ENCODE measurements at places on chromosomes 5 and 9. TPM values are rescaled to one million over a fixed set of nuclear protein-coding genes. Genes with fewer than 3 reads are reported as not detected.
A peak's percentile ranks its signal among the peaks of the same experiment; 100 is the strongest.

- DNase-seq: no peak
Measured at GRCh38 chr5:39822020-39822419, 397.2 kb upstream of the DAB2 start.

ARHGEF37 gene
- 0.82 TPM for total RNA-seq

DNA sequence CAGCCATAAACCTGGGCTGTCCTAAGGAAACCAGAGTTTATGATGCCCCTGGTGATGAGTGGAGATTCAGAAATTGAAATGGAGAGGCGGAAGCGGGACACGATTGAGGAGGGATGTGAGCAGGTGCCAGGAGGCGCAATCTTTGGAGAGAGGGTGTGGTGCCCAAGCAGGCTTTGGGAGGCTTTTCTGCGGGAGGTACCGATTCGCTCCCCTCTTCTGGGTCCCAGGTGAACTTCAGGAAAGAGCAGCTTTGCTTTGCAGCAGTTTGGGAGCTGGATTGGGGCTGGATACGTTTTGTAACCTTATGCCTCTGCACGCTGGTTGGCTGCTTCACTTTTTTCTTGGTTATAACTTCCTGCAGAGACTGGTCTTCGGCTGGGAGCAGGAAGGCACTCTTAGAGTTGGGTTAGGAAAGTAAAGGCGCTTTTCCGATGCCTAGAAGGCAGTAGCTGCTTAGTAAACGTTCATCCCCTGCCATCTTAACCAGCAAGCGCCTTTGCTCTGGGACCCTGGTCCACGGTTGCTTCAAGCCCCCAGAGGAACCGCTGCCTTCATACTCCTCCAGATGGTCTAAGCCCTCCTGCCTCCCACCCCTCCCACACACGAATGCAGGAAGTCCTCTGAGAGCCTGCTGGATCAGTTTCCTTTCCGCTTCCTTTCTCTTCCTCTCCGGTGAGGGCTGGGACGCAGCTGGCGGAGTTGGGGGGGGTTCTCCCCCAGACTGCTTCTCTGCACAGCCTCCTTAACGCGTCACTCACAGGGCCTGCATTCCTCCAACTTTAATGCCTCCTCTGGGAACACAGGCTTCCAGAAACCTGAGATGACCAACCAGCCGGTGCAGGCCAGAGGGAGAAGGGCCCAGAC, 15.2 kb upstream of the NEK6 start:
- DNase-seq: peak; percentile 29

DNA sequence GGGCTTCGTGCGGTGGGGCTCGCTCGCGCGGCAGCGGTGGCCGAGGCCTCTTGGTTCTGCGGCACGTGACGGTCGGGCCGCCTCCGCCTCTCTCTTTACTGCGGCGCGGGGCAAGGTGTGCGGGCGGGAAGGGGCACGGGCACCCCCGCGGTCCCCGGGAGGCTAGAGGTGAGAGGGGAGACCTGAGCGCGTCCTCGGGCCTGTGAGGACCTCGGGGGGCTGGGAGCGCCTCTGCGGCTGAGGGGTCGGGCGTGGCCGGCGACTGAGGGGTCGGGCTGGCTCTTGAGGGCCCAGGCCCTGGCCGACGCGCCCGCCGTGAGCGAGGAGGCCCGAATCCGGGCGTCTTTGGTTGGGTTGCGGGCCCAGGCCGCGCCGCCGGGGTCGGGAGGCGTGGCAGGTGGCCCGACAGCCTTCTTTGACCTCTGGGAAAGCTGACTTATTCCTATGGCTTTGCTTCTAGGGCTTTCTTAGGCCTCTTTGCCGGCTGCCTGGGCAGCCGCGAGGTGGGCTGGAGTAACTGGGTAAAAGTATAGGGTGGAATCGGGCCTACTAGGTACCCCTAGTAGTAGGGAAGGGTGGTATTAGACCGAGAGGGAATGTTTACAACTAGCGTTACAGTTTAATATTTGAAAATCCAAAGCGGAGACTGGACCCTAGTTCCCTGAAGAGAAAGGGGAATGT, at the start of gene CANX:
Gene CANX, plus strand, starts transcription at position 33 of the 681 bp plus-strand sequence. CDS start 6,715 bp downstream, outside the sequence.
- DNase-seq: no peak

DNA sequence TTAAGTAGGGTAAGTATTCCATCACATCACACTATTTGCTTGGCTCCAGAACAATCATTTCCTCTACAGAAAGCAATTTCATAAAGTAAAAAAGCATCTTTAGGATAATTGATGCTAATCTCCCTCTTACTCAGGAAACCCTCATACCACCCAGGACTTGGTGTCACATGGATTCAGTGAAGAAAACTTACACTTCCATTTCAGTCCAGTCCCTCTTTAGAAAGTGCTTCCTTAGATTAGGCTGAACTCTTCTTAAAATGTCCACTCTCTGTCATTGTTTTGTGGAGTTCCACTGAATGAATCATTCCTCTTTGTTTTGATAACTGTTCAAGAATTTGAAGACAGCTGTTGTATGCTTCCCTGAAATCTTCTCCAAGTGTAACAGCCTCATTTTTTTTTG, 144.0 kb upstream of the ZNF462 start:
- DNase-seq: no peak

GALNT12 gene
- 12.6 TPM for total RNA-seq

- DNase-seq: no peak
Measured at GRCh38 chr5:132372127-132372526, 2.6 kb downstream of the SLC22A5 start.

DNA sequence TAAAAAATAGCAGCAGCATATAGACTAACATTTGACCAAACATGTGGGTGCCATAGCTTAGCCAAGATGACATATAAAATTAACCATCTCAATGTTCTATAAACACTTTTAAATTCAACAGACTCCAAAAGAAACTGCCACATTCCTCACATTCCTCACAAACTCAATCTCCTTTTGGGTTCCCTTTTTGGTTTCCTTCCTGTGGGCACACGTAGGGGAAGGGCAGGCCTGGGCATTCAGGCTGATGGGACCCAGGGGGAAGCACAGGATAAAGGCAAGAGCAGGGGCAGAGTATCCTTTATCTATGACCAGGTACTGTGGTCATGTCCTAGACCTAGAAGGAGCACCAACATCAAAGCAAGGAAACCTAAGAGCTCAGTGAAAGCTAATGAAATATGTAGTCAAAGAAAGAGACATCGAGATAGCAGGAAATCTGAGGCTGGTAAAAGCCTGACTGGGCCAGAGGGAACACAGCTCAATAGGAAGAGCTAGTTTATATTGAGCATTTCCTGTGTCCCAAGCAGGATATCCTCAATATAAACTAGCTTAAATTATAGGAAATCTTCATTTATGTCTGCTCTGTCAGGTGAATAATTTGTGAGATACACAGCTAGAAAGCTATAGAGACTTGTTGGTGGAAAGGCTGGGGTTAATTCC, 13.6 kb upstream of the ERAP1 start:
- no peak for DNase-seq

DNA sequence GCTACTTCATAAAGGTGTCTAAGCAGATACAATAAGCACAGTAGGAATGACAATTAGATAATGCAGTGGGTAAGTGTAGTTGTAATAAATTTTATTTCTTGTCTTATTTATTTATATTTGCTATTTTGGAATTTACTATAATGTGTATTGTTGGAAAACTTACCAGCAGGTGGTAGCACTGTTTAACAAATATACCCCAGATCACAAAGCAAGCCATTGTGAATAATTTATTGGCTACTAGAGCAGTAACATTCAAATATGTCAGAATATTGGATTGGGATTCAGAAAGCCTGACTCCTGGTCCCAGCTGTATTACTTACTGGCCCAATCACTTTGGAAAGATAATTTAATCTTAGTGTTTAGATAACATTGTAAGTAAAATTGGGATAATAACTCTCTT, 78.0 kb downstream of the ISOC1 start:
- DNase-seq: no peak

DNA sequence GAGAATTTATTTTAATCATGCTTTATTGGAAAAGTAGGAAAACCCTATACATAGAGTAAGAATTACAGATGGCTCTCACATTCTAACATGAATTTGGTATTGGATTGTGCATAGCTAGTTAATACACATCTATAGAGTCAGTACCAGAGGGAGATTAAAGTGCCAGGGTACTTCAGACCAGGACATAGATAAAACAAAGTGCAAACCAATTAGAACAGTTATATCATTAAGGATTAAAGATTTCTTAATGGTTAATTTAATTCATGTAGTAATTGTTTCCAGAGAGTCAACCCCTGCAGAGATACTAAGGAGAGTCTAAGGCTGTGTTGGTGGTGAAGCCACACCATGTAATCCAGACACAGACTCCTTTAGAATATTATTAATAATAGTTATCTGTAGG, 8.8 kb downstream of the ISOC1 start:
- DNase-seq: no peak

- no peak for DNase-seq
Measured at GRCh38 chr9:69572611-69573010, 99.6 kb downstream of the APBA1 start.

DNA sequence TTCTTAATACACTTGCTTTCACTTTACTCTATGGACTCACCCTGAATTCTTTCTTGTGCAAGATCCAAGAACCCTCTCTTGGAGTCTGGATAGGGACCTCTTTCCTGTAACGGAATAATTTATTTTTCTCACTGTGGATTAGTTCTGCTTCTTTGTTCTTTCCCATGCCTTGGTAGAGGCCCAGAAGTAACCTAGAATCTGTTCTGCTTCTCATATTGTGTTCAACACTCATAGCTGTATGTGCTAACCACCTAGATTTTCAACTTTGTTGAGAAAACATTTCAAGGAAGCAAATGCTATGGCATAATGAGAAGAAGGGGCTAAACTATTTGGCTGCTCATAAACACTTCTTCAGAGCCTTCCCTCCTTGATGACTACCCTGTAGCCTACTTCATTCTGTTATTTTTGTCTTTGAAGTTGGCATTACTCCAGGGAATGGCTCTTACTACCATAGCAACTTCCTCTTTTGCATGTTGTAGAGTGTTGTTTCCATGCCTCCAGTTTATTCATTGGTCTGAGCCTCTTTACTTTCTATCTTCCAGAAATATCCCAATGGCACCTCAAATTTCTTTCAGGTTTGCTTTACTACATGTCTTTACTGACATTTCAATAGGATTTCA, 74.3 kb downstream of the KIAA0825 start:
- DNase-seq: no peak

GARIN3 gene
- not detected for total RNA-seq

GRCh38 chr5:54653956-54654614, 136.5 kb downstream of the SNX18 start:
- no peak for DNase-seq

DNA sequence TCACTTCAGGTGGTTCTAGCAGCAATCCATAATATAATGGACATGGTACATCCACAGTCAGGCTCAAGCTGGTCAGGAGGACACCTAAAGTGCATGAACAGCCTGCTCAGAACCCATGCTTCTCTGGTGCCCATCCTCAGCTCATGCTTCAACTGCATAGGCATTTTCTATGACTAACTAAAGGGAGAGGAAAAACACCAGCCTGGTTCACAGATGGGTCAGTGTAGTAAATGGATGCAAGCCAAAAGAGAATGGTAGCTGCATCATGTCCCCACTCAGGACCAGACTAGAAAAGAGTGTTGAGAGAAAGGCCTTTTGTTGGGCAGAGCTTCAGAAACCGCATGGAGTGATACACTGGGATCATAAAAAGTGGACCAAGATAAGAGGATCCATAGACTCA, 556.6 kb downstream of the TLE1 start:
- DNase-seq: no peak

CNTNAP3B gene
- total RNA-seq: not detected

- DNase-seq: no peak
Measured at GRCh38 chr9:2493109-2493508, 128.5 kb upstream of the VLDLR start.

GRCh38 chr5:131810510-131811249, 13.9 kb upstream of the FNIP1 start:
- no peak for DNase-seq

DNA sequence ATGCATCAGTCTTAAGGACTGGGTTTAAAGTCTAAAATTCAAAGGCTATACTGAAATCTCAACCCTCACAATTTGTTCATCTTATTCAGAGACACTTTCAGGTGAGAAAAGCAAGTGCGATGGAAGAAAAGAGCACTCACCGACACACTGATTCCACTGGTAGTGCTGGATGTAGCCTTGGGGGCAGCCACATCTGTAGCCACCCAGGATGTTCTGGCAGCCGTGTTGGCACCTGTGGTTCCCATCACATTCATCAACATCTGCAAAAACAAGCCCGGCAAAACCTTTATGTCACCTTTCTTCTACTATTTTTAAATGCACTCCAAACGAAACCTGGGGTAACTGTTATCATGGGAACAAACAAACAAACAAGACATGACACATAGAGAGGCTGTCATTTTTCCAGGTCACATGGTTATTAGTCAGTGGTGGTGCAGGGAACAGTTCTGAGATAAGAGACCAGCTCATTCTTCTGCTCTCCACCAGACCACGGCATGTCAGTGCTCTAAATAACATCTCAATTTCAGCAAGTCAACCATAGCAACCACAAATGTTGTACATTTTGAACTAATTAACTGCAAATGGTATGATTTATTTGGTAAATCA, 188.4 kb downstream of the SLC12A2 start:
- DNase-seq: no peak

SV2C gene
- 0.03 TPM for total RNA-seq

- no peak for DNase-seq
Measured at GRCh38 chr5:38452201-38452600, 104.2 kb downstream of the LIFR start.

All from activated naive CD8-positive, alpha-beta T cell treated with anti-CD3 and anti-CD28 coated beads, Interleukin-2, amount 10 ng/mL, durations not matched to agents 7 days and 5 days (primary cell).